ENCODE measurements at places on chromosomes 1 and 21.
A peak's percentile ranks its signal among the peaks of the same experiment; 100 is the strongest.

GRCh38 chr1:198316546-198317100 is 159.8 kb downstream of the NEK7 start:
- DNase-seq = no peak

DNA sequence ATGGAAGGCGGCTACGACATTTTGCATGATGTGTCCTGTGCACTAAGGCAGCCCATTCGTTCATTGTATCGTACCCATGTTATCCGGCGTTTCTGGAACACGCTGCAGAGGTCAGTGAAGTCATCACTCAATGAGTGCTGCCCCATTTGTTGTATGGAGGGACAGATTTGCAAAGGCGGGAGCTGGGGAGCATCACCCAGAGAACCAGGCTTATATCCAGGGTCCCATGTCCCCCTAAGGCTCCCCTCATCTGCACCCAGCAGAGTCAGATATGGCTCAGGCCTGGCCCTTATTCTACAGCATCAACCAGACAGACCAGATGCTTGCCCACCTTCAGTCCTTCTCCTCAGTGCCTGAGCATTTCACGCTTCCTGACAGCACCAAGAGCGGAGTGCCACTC is 31.2 kb downstream of the SZT2 start:
- no peak for DNase-seq

GRCh38 chr1:1065265-1065939 is 8.7 kb downstream of the RNF223 start:
- no peak for DNase-seq

DNA sequence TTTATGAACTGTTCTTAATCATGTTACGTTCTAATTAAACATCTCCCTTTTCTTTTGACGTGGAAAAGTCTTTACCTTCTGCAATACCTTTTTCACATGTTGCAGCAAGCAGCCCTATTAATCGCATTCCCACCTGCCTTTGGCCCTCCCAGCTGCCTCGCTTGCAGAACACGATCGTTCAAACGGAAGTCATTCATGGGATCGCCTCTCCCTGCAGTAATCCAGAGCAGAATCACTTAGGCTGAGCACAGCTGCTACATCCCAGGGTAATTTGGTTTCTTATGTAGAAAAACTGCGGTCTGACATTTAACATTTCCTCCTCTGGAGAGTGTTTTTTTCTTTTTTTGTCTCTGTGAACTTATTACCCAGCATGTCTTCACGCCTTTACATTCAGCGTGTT is 206.3 kb downstream of the KIF26B start:
- DNase-seq = no peak

GRCh38 chr1:54645806-54646676 is 4.5 kb downstream of the MROH7 start:
- DNase-seq = no peak

DNA sequence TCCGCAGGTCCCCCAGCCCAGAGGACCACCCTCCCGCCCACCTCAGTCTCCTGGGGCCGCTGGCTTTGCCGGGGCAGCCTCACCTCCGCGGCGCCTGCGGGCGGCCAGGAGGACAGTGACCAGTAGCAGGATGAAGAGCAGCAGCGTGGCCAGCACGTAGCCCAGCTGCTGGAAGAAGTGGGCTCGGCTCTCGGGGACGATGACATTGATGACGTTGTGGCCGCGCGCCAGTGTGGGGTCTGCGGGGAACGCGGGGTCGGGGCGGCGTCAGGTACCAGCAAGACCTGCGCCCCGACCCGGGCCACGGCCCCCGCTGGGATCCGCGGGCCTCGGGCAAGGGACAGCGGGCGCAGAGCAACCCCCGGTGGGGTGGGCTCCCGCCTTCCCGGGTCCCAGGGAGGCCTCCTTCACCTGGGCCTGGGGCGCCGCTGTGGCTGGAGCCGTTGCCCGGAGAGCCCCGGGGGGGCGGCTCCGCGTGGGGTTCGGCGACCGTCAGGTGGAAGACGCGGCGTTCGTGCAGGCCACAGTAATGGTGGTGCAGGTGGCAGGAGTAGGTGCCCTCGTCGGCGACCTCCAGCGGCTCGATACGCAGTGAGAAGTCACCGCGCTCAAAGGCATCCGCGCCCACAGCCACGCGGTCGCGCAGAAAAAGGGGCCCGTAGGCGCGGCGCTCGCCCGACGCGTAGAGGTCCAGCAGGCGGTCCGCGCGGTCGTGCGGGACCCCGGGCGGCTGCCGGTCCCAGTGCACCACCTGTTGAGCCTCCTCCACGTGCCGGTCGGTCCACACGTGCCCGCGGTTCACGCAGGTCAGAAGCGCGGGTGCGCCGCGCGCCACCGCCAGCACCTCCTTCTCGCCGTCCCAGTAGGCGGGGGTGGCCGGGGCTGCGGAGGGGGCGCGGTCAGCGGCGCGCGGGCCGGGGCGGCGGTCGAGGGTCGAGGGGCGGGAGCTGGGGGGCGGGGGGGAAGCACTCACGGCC is 3.8 kb downstream of the MXRA8 start:
- DNase-seq = no peak

DNA sequence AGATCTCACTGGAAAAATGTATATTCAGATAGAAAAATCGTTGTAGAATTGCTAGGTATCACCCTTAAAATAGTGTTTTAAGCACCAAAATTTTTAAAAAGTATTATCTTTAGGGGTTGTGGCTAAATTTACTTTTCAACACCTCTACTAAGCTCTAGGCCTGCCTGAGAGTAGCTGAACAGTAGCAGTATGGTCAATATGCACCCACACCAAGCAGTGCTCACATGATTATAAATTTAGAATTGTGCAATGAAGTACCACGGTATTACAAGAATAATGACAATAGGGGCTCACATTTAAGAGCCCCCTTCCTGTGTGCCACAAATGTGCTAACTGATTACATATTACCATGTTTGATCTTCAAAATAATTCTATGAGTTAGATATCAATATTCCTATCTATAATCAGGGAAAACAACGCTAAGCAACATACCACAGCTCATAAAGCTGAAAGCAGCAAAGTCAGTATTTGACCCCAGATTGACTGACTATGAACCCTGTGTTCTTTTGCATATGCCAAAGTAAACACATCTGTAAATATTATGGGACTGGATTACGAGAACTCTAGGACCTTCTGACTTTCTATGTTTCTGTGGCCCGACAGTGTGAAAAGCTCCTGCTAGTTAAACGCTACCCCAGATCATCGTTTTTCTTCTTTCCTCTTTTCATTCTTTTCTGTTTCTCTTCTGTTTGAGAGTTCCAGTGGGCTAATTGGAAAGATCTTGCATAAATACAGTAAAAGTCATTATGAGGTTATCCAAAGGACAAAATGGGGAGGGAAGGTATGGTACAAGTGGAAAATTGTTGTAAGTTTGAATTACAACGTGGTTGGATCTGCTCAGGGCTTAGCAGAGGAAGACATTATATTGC is 201.1 kb upstream of the C1orf87 start:
- no peak for DNase-seq

GRCh38 chr1:14875524-14876509 is 277.3 kb downstream of the KAZN start:
- no peak for DNase-seq

- DNase-seq = no peak
These were observed 63.9 kb downstream of the INAVA start for GRCh38 chr1:200958597-200958996.

DNA sequence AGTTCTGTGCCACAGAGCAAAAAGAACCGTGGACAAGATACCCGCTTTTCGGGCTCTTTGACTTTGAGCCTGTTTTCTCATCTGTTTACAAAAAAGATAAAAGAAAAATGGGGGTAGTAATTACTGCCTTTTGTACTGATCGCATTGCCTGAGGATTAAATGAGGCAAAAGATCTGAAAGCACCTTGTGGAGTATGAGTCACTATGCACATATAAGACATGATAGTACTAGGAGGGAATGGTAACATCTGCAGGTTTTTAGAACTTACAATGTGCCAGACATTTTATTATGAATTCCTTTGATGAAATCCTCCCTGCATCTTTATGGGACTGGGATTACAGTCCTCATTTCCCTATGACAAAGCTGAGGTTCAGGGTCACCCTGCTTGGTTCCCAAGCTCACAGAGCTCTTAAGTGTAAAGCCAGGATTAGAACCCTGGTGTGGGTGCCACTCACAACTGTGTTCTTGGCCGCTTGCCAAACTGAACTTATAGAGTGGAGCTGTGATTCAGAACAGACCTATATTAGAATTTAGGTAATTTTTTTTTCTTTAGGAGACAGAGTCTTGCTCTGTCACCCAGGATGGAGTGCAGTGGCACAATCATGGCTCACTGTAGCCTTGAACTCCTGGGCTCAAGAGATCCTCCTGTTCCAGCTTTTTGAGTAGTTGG is 1.8 kb downstream of the DISC1 start:
- DNase-seq = no peak

- DNase-seq = no peak
These were observed 11.0 kb downstream of the XPR1 start for GRCh38 chr1:180642781-180643180.

- no peak for DNase-seq
These were observed 30.8 kb downstream of the XCL2 start for GRCh38 chr1:168512864-168513595.

DNA sequence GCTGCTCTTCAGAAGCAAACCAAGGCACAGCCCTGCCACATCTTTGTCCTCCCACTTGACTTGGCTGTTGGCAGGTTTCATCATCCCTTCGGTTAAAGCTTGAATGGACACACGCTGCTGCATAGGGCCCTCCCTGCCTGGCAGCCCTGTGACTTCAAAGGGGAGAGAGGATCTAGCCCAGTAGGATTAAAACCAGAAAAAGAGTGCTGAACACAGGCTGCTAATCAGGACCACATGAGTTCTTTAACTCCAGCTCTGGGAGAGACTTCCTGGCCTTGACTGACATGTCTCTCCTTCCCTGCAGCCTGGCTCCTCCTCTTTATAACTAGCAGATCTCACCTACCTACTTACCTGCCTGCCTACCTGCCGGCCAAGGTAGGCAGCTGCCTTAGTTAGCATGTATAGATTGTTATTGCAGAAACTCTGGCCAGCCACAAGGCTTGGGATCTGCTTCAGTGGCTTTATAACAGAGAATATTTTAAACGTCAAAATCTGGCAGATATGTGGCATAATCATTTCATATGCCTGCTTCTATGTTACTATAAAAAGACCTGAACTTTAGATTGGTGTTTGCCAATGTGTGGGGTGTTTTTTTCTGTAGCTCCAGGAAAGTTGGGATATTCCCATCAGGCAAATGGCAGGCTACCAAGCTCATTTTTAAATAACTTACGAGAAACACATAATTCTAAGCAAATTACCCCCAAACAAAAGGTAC is 49.4 kb downstream of the ERG start:
- no peak for DNase-seq

- no peak for DNase-seq
These were observed 208.8 kb downstream of the DAB1 start for GRCh38 chr1:57214951-57215575.

DNA sequence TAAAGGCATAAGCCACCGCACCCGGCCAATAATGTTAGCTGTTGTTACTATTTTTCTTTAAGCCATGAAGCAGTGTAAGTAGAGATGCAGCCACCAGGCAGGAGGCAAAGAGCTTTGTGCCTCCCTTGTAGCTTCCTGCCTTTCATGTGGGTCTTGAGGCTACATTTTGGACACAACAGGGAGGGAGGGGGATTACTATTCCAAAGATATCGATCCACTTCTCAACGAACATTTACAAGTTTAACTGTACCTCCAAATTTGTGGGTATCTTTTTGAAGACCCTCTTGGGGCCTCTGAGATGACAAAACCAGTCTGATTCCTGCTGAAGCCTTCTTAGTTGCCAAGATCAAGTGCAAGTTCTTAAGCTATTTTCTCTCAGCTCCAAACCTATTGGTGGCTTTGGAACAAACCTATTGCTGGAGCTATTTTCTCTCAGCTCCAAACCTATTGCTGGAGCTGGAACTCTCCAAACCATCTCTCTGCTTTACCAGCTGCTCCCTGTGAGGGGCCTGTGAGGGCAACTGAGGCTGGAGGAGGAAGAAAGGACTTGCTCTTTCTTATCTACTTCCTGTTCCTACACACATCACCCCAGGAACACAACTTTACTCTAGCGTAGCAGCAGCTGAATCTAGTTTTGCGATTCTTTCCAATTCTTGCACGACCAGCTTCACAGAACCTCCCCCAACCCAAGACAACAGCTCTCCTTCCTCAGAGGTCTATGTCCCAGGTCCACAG is 16.1 kb upstream of the RCAN3 start:
- no peak for DNase-seq

DNA sequence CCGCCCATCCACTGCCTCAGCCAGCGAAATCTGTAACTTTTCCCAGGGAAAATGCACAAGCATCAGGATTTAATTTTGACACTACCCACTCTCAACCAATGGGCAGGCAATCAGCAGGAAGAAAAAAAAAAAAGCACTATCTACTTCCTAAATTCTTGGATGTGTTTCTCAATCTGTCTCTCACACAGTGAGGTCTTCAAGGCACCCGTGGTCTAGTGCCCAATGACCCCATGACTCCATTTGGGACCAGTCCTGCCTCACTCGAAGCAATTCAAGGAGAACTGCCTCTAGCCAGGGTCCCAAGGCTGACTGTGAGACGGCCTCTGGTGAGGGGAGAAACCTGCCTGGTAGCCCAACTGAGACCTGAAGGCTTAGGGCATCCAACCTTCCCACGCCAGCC is 35.9 kb downstream of the CSF1 start:
- DNase-seq = no peak

DNA sequence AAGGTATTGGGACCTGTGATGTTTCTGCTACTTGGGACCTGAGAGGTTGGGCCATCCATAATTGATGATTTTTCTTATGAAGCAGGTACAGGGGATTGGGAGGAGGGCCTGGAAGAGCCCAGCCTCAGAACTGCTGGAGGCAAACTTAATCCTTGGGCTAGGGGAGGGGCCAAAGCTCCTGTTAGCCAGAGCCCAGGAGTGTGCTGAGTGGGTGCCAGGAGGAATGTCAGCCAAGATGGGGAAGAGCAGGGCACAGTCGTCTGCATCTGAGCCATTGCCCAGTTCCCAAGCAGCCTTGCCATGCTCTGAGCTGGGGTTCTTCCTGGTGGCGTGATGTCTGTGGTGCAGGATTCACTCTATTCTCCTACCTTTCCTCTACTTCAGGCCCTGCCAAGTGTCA is 5.8 kb downstream of the MAPKAPK2 start:
- peak; percentile 45 for DNase-seq

DNA sequence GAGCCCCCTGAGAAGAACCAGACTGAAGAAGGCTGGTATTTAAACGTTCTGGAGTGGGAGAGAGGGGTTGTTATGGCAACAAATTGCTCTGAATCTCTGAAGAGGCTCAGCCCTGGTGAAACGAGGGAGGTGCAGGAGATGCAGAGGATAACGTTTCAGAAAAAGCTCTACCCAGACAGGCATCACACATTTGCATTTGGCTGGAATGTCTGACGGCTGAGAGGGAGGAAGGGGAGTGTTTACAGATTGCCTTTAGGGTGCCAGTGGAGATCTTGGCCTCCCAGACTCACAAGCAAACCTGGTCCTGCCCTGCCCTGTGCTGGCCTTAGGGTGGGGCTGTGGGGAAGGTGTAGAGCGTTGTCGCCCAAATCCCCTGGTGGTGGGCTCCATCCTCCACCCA is 169.0 kb upstream of the AJAP1 start:
- no peak for DNase-seq
